ENCODE measurements at places on chromosomes 3 and 15.

DNA sequence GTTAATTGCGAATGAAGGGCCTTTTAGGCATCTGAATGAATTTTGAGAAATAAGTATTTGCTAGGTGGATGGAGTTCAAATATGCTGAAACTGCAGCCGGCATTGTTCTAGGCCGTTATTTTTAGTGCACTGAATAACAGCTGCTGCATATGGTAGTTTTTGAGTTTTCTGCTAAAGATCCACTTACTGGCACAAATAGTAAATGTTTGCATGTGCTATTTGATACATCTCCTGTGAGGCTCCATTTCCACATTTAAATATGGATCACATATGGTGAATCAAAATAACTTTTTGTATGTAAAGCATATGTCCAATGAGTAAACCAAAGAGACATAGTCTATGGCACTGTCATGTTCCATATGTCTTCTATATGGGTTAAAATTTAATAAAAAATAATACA lies 56.7 kb upstream of the CNTN4 start:
- DNase-seq, result no peak

- DNase-seq, result no peak
These were observed 41.2 kb downstream of the HES1 start for GRCh38 chr3:194177141-194177540.

GRCh38 chr3:43695863-43696262 lies 5.1 kb downstream of the ABHD5 start:
- DNase-seq, result no peak

GRCh38 chr3:141955175-141955574 lies 78.7 kb downstream of the ATP1B3 start:
- no peak for DNase-seq

DNA sequence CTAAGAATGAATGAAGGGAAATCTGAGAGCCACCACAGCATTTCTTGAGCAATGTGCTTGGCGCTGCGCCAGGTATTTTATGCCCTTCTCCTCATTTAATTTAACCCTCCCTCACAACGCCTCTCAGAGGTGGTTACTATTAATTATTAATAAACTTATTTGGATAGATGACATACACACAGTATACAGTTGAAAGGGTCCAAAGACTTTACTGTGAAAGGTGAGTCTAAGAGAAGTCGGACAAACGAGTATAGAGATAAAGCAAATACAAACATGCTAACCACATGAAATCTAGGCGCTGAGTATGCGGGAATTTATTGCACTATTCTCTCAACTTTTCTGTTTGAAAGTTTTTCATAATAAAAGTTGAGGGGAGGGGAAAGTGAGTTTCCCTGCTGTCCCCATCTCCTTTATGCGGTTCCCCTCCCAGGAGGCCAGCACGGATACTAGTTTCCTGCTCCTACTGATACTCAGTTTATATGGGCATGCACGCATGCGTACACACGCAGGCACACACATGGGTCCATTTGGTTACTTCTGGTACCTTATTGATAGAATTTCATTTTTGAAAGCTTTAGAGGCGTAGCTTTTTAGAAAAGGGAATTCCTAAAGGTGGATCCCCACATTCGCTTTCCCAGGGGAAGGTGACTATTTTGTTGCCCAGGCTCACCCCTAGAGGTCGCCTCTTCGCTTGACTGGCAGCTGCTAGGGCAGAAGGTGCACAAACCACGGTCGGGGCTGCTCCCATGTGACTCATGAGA lies 28.5 kb upstream of the KCTD6 start:
- peak; percentile 43 for DNase-seq

- DNase-seq, result no peak
These were observed 157.5 kb upstream of the CHRM5 start for GRCh38 chr15:33810806-33811205.

GRCh38 chr15:83653639-83654378 lies at the start of gene ADAMTSL3:
Gene ADAMTSL3, plus strand, starts transcription at chr15:83654123. Its CDS starts 1,639 bp downstream, at chr15:83655762.
- DNase-seq, result peak; percentile 64

- DNase-seq, result no peak
These were observed 33.2 kb downstream of the BMF start for GRCh38 chr15:40075298-40076044.

DNA sequence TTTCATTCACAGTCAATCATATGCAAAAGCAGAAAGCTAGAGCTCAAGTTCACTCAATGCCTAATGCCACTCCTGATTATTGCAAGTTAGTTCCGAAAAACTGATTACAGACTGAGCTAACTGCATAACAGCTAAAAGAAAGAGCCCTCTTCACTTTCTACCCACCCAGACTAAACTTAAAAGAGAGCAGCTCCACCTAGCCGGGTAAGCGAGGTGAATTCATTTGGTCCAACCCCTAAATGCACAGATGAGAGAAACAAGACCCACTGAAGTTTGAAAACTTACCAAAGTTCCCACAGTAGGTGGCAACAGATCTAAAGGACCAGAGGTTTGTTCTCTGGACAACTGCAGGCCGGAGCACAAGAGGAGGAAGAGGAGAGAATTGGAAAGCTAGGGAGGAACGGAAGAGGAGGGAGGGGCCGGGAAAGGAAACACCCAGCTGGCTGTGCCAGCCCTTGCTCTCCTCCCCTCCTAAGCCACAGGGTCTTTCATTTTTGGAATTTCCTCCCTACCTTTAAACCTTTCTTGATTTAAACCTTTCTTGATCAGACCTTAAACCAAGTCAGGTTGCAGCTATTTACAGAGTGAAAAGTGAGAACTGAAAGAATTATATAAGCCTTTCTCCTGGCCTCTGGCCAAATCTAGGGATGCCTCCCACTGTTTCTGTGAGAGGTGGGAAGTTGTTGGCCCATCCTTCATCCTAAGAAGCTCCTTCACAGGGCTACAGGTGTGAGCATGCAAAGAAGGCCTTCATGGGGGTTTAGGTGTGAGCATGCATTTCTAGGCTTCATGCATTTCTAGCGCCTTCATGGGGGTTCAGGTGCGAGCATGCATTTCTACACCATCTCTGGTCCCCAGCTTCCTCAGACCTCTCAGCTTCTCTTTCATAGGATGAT lies 114.7 kb upstream of the LMOD3 start:
- DNase-seq, result no peak

- DNase-seq, result no peak
These were observed 104.2 kb downstream of the MYH15 start for GRCh38 chr3:108406063-108406660.

- no peak for DNase-seq
These were observed 18.2 kb downstream of the LOXL1 start for GRCh38 chr15:73944161-73945129.

- DNase-seq, result no peak
These were observed 360.8 kb upstream of the PROK2 start for GRCh38 chr3:72145506-72146380.
